Right lobe of liver (tissue), 6 donors: ENCODE measurements at places on chromosomes 1 and 21.

DNA sequence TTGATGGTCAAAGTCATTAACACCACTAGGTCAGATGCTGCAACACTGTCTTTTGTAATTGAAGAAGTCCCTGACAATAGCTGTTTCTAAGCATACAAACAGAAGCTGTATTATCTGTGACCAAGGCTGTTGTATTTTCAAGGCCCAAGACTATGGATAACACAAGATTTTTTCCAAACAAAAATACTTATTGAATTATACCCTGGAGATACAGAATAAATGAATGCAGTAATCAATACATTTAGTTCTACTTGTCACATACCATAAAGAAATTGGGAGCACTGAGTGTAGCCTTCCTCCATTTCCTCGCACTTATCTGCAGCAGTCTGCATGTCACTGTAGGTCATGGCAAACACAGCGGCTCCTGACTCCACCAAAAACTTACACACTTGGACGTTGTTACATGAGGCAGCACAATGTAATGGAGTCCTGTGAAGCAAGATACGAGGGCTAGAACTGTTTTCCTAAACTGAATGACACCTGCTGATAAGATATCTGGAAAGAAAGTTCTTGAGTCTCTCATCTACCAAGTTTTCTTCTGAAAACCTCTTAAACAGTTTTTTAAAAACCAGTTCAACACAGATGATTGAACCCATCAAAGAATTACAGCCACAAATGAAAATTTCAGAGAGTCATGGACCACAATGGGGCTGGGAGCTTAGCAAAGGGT lies 56.9 kb downstream of the TP53BP2 start:
- DNase-seq, result no peak

GRCh38 chr1:171424494-171424893 lies 60.8 kb upstream of the PRRC2C start:
- DNase-seq, result no peak

DNA sequence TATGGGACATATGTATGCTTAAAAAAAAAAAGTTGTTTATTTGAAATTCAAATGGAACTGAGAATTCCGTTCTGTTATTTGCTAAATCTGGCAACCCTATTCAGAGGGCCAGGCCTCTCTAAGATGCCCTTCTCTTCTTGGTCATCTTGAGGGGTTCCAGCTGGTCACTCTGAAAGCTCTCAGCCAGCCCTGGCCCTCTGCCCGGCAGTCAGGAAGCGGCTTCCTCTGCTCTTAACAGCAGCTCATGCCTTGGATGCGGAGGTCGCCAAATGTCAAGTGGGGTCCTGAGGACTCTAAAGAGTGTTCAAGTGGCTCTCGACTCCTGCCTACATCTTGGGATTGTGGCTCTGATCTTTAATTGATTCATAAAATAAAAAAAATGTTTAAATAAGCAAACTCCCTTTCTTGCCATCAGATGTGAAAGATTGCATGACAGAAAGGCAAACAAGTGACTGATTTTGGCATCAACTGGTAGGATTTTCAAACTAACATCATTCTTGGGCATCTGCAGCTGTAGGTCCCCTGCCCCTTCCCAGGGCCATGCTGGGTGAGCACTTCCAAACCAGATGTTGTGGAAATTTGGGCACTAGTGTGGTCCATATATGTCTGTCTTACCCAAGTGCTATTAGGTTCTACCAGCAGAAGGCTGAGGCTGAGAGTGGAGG lies 130.8 kb downstream of the PRDM2 start:
- DNase-seq, result no peak

DNA sequence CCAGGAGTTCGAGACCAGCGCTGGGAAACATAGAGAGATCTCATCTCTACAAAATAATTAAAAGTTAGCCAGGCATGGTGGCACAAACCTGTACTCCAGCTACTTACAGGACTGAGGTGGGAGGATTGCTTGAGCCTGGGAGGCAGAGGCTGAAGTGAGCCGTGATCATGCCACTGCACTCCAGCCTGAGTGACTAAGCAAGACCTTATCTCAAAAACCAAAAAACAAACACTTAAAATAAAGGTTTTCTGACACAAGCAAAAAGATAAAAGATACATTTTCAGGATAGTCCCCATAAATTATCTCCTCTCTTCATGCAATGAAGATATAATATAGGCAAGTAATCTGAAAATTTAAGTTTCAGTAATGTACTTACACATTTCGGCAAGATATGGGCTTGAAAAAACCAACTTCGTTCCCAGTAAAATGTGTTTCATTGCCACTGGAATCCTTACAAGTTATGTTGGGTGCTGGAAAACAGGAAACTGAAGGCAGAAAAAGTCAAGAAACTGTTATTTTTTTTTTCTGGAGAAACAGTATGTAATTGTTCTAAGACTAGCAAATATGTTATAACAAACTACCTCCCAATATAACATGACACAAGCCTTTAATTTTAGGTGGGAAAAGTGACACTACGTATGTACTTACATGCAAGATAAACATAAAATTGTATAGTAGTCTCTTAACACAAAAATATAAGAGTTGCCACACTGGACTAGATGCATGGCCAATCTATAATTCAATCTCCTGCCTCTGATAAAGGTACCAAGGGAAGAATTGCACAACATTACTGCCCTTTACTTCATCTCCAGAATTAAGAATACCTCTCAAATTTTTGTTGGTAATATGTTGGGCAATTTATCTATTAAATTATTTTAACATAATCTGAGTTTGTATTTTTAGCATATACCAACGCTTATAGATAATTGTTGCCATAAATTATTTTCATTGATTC lies 15.7 kb downstream of the TM2D1 start:
- no peak for DNase-seq

DNA sequence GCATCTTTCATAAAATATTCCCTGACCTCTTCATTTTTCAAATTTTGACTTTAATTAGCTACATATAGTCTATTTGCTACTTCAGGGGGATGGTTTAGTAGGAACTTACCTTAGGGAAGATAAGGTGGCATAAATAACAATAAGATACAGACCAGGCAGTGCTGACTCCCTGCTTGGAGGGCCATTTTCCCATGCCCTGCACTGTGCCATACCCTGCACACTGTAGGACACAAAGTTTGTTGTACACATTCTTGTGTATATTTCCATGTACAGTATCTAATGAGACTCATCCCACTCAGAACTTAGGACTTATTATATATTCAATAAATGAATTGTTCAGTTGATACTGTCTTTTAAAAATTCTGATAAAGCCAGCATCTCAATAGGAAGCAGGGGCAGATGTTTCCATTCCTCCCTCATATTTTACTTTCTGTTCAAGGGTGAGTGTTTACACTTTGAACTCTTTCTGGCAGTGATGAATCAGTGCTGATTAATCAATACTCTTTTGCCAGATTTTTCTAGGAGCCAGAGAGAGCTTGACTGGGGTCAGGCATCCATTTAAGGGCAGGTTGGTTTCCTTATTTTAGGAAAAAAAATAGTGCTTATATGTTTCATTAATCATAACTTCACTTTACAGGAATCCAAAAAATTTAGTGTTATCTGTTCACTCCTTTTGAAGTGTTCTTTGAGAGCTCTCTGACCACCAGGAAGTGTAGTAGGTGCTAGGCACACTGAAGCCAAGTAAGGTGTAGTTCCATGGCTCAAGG lies 30.6 kb downstream of the MPZL1 start:
- DNase-seq, result no peak

DNA sequence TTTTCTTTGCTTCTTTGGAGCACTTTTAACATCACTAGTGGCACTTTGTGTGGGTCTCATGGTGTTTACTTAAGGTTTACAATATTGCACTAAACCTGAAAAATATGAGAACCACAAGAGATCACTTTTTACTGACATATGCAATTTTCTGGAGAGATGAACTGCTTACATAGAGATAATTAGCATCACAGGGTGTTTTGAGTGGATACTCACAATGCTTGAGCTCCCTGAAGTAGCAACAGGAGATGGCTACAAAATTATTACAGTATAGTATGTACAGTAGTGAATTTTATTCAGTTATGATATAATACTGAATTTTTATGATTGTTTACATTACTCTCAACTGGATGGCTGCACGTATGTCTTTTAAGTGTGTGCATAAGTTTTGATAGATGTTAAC lies 22.6 kb downstream of the RPRD2 start:
- DNase-seq, result no peak

- no peak for DNase-seq
These were observed 15.5 kb upstream of the POFUT2 start for GRCh38 chr21:45303091-45303615.
